WERI-Rb-1 (cell line): ENCODE measurements at places on chromosomes 12 and 14.
A peak's percentile ranks its signal among the peaks of the same experiment; 100 is the strongest.

DNA sequence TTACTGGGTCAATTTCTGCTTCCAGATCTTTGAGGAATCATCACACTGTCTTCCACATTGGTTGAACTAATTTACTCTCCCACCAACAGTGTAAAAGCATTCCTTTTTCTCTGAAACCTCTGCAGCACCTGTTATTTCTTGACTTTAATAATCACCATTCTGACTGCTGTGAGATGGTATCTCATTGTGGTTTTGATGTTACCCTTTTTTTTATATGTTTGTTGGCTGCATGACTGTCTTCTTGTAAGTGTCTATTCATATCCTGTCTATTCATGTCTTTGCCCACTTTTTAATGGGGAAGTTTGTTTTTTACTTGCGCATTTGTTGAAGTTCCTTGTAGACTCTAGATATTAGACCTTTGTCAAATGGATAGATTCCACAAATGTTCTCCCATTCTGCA, 324.9 kb downstream of the NAV3 start:
- no peak for DNase-seq

- DNase-seq, result no peak
Measured at GRCh38 chr12:54430471-54431069, 11.5 kb upstream of the ITGA5 start.

GRCh38 chr14:72790887-72791566, 102.9 kb downstream of the DPF3 start:
- DNase-seq, result no peak

GRCh38 chr12:120474616-120474960, 5.0 kb upstream of the SRSF9 start:
- no peak for DNase-seq

DNA sequence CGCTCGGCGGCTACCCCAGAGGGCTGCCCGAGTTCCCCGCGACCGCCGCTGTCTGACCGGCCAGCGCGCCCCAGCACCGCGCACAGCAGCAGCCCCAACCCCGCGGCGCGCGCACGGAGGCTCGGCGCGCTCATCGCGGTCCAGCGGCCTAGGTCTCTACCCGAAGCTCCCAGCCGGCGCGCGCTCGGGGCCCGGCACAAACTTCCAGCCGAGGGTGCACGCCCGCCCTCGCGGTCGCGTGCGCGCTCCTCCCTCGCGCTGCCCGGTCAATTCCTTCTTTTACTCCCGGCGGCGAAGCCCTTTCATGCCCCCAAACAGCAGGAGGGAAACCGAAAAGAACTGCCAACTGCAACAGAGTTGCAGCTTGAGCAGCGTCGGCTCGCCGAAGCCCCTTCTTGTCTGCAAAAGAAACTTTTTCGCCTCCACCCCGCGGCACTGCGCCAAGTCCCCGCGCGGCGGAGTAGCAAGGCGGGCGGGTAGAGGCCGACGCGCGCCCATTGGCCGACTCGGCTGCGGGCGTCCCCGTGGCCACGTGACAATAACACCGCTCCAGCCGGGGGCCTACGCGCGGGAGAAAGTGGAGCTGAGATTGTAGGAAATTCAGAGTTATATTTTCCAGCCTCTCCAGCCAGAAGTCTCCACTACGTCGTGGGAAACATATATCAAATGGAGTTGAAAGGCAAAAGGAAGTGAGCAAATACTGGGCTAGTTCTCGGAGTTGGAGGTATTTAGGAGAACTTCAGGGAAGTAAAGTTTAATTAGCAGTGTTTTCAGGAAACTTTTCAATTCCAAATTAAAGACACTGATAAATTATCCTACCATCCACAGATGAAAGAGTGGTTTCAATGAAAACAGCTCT, at the start of gene LRIG3:
LRIG3 (minus strand) TSS at position 403 of the 859 bp plus-strand sequence; CDS start at position 134, 269 bp downstream.
- DNase-seq, result peak; percentile 84

GRCh38 chr12:63224396-63224795, 73.4 kb upstream of the AVPR1A start:
- no peak for DNase-seq

DNA sequence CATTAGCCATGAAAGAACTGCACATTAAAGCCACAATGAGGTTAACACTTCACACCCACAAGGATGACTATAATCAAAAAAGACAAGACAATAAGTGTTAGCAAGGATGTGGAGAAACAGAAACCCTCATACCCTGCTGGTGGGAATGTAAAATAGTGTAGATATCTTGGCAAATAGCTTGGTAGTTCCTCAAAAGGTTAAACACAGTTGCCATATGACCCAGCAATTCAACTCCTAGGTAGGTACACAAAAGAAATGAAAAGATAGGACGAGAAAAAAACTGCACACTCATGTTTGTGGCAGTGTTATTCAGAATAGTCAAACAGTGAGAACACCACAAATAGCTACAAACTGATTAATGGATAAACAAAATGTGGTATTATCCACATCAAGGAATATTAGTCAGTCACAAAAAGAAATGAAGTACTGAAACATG, 93.5 kb downstream of the ATXN2 start:
- no peak for DNase-seq

GRCh38 chr12:21638054-21638891, 19.4 kb downstream of the LDHB start:
- DNase-seq, result no peak

DNA sequence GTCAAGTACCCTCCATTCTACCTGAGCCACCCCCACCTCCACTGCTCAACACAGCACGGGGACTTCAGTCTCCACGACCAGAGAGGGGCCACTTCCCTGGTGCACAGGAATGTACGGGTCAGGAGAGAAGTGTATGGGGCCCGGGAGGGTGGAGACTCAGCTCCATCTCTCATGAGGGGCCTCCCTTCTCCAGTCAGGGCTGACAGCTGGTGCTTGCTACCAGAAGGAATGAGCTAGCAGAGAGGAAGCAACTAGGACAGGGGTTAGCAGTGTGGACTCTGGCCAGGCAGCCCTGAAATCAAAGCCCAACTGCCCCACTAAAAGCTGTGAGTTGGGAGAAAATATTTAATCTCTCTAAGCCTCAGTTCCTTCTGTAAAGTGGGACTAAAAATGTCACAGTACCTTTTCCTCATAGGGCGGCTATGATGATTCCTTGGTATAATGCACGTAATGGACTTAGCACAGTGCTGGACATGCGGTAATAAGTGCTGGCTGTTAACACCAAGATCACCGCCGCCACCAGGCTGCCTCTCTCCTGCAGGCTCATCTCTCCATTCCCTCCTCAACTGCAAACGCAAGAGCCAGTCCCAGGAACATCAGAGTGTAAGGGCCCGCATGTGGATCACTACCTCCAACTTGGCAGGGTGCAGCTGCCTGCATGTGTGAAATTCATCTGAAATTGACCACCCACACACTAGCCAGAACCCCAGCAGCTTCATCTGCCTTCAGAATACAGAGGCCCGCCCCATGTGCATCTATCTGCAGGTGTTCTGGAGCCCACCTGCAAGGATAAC, 14.6 kb downstream of the ACTN1 start:
- no peak for DNase-seq

GRCh38 chr14:98137131-98138025, 1134.6 kb downstream of the BCL11B start:
- DNase-seq, result no peak

DNA sequence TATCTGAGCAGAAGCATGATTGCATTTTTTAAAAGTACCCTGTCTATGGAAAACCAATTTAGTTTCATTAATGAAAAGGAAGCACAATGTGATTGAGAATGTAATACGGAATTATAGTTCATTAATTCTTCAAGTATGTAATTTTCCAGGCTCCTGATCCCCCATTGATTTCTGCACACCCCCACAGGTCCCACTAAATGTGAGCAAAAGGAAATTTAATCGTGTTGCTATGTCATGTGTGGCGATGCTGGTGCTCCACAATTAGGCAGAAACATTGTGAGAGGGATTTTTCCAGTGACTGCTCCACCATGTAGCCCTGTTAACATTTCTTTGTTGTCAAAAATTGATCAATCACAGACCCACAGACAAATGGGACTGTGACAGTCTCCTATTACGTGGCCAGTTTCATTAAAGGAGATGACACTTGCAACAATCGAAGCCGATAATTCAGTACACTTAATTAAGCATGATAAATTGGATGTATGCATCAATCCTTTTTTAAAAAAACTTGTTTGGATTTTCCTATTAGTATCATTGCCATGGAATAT, 306.0 kb downstream of the NELL2 start:
- no peak for DNase-seq

GRCh38 chr12:99059824-99060511, 414.9 kb downstream of the APAF1 start:
- no peak for DNase-seq

DNA sequence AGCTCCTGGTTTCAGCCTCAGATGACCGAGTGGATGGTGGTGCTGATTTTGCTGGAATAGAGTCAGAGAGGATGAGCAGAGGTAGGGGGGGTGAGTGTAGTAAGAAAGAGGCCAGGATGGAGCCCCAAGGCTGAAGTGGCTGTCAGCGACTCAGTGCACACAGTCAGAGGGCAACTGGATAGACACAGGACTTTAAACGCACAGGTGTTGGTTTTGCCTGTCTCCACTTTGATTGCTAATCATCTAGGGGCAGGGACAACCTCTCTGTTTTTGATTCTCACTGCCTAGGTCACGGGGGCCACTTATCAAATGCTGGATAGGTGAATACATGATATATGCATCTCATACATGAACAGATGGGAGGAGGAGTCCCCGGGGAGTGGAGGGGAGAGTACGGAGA, 99.5 kb downstream of the EGLN3 start:
- DNase-seq, result no peak

DNA sequence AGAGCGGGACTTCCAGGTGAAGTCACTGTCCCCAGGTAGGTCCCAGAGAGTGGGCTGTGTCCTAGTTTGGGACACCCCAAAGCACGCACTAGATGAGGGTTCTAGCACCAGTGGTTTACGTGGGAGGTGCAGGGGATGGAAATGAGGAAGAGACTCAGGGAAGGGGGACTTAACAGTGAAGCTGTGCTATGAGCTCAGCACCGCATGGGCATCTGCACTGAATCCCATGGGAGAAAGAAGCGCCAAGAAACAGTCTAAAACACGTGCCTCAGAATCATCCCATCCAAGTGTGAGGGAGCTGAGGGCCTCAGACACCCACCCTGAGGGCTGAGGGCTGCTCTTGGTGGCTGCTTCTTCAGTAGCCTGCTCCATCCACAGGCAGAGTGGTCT, 71.5 kb upstream of the ZFP36L1 start:
- DNase-seq, result no peak

- no peak for DNase-seq
Measured at GRCh38 chr12:52587563-52587962, 13.7 kb downstream of the KRT72 start.

GRCh38 chr12:19239102-19239501, 109.6 kb downstream of the PLEKHA5 start:
- DNase-seq, result no peak

- DNase-seq, result no peak
Measured at GRCh38 chr12:6631549-6631961, 4.2 kb downstream of the LPAR5 start.

- no peak for DNase-seq
Measured at GRCh38 chr14:48771717-48772116, 814.5 kb downstream of the RPS29 start.

DNA sequence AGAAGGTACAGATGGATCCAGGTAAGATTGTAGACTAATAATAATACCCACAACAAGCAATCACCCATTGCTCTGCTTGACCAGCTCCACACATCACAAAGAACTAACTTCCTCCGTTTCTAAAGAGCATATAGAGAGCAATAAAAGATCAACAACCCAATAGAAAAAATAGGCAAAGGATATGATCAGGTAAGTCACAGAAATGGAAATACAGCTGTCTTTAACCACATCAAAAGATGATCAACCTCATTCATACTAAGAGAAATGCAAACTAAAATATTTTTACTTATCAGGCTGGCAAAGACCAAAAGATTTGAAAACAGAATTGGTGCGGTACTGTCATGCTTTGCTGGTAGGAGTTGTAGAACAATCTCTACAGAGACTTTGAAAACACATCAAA, 8.9 kb downstream of the C2CD5 start:
- DNase-seq, result no peak

- DNase-seq, result no peak
Measured at GRCh38 chr12:98745578-98746391, 100.7 kb downstream of the APAF1 start.

GRCh38 chr14:69979882-69980281, 100.7 kb downstream of the SMOC1 start:
- no peak for DNase-seq

DNA sequence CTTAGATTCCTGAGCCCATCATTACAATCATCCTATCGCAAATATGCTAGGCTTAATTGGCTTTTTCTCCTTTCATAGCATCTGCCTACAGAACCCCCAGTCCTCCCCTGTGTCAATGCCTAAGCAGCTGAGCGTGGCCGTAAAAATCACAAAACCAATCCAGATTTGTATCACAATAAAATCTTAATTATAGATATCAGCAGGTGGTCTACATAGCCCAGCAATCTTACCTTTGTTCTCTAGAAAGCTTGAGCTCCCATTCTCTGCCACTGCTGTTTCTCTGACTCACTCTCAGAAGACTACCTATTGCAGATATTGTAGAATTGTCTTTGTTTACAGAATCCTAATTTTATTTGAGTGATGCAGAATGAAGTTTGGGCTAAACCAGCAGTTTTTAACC, 37.9 kb upstream of the PPM1A start:
- no peak for DNase-seq

- peak; percentile 23 for DNase-seq
Measured at GRCh38 chr14:59256331-59256730, 67.9 kb downstream of the DAAM1 start.

GRCh38 chr12:96500693-96501092, 11.3 kb downstream of the CFAP54 start:
- DNase-seq, result no peak

DNA sequence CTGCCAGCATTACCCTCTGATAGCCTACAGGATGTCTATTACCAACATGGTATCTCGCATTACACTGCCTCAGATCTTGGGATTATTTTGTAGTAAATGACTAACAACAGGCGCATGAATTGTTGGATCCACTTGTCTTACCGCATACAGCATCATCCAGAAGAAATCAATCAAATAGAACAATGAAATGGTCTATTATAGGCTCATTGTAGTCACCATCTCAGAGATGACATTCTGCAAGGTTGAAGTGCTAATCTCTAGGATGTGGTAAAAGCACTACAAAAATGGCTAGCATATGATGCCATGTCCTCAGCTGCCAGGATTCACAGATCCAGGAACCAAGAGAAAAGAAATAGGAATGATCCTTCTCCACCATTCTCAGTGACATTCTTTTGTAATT, 52.0 kb downstream of the WASHC3 start:
- no peak for DNase-seq

- DNase-seq, result no peak
Measured at GRCh38 chr12:92641291-92641690, 61.5 kb upstream of the PLEKHG7 start.

GRCh38 chr12:15227004-15227679, 5.9 kb upstream of the RERG start:
- peak; percentile 49 for DNase-seq
